ENCODE measurements at places on chromosomes 4 and X.

GRCh38 chrX:19358521-19358920 is 14.8 kb downstream of the PDHA1 start:
- no peak for DNase-seq

GRCh38 chr4:122456231-122457116 is at the start of gene IL2:
TSS of gene IL2 (minus strand) at chr4:122456725. CDS start at chr4:122456440, 285 bp downstream.
- no peak for DNase-seq

DNA sequence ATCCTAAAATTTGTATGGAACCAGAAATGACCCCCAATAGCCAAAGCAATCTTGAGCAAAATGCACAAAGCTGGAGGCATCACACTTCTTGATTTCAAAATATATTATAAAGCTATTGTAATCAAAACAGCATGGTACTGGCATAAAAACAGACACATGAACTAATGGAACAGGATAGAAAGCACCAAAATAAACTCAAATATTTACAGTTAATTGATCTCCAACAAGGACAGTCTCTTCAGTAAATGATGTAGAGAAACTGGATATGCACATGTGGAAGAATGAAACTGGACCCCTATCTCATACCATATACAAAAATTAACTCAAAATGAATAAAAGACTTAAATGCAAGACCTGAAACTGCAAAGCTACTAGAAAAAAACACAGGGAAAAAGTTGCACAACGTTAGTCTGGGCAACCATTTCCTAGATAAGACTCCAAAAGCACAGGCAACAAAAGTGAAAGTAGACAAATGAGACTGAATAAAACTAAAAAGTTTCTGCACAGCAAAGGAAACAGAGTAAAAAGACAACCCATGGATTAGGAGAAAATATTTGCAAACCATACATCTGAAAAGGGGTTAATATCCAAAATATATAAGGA is 64.9 kb downstream of the CD99L2 start:
- DNase-seq: no peak

DNA sequence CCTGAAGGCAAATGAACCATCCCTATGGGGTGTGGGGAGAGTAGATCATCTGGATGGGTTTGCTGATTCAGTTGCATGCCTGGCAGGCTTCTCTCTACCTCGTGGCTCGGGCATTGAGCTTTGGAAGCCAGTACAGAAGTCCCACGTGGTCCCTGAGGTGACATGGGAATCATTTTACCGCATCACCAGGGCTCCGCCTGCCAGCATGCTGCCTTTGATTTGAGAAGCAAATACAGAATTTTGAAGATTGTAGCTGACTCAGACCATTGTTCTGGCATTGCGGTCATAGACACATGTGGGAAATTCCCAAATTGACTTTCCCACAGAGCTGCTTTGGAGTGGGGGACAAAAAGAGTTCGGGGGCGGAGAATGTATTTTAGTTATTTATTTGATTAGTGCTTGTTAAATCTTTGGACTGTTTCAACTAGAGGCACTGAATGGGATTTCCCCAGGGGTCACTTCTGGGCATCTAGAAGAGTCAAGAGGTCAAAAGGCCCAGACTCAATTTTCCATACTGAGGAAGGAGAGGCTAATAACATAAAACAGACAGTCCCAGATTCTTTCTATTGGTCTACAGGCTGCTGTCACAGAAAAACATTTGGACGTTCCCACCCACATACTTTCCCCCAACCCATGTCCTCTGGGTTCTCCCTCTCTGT is 79.3 kb downstream of the NHSL2 start:
- DNase-seq: no peak

- no peak for DNase-seq
Measured at GRCh38 chrX:66221856-66222255, 57.8 kb downstream of the HEPH start.

- no peak for DNase-seq
Measured at GRCh38 chrX:77786365-77786680, 307 bp upstream of the ATRX start.

DNA sequence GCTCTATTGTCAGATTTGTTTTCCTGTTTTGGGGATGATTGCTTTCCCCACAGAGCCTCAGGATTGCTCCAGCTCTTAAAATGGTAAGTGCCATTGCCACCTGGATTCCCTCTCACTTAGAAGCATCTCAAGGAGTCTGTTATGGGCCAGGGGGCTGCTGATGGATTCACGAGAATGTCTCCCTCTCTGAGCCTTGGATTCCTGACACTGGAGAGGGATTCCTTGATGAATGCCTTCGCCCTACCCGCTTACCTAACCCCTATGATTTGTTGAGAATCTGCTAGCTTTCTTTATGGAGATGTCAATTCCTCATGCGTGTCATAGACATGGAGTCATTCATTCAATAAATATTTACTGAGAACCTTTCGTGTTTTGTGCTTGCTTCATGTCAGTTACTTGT is 36.9 kb upstream of the TENM3 start:
- DNase-seq: no peak

GRCh38 chrX:139200793-139201192 is 329.7 kb upstream of the F9 start:
- no peak for DNase-seq

DNA sequence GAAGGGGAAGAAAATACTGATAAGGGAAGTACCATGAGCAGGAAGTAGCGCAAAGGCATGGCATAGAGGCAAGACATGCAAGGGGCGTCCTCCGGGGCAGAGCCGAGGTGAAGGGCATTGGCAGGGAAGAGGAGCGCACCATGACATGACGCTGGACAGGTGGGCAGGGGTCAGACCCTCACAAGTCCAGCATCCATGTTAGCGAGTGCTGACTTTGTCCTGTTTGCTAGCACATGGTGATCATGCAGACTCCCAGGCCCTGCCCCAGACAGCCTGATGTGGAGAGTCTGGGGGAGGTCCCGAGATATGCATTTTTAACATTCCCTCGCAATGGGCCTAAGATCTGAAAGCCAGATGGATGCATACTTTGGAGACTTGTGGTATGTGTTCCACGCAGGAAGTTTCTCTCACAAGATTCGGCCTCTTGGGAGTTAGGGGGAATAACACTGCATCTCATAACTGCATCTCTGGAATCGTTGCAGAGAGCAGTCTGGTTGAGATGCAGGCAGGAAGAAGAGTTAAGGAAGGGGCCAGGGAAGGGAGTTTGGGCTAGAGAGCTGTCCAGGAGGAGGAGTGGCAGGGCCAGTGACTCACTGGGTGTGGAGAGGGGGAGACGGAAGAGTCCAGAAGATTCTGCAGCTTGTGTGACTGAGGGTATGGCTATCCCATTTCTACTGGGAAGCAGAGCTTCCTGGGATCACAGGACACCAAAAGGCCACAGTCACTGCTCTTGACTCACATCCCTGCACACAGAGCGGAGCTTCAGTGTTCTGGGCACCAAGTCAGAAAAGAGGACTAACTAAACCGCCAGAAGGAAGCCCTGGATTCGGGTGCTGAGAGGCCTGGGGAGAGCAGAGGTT is 59.7 kb downstream of the FAM184B start:
- no peak for DNase-seq

GRCh38 chr4:174423257-174423944 is 98.9 kb downstream of the HPGD start:
- DNase-seq: no peak

All from coronary artery (tissue), 2 donors.